AG10803 (cell line): ENCODE measurements at places on chromosomes 6 and 20.
A peak's percentile ranks its signal among the peaks of the same experiment; 100 is the strongest.

DNA sequence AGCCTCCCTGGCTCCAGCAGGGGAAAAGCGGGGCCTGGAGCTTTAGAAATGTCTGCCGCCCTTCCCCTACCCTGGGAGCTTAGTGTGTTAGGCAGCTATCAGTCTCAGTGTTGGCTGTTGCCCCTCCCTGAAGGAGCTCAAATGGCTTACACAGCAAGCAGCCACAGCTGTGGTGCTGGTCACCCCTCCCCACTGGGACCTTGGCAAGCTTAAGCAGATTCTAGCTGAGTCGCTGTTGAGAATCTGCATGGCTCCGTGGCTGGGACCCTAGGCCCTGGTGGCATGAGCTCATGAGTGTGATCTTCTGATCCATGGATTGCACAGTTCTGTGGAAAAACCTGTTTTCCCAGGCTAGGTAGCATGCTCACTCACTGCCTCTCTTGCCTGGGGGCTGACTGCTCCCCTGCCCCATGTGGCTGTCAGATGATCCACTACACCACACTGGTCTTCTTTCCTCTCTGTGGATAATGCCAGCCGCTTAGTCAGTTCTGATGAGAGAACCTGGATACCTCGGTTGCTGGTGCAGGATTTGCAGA is 714.0 kb downstream of the MAFB start:
- DNase-seq, result no peak

- peak; percentile 54 for DNase-seq
Measured at GRCh38 chr6:22029171-22029570, 267.7 kb downstream of the PRL start.

DNA sequence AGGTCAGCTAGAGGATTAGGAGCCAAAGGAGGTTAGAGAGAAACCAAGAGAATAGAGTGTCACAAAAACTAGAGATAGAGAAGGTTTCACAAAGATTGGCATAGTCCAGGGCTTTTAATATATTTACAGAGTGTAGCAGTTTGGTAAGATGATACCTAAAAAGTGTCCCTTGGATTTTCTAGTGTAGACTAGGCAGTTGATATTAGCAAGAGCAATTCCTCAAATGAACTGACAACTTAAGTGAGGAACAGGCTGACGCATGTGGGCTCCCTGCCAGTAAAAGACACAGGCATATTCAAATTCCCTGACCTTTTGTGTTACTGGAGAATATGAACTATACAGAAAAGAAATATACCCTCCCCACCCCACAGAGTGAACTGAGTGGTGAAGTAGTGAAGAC is 40.1 kb downstream of the VTA1 start:
- DNase-seq, result peak; percentile 30

GRCh38 chr6:89350281-89350966 is 2.1 kb downstream of the UBE2J1 start:
- peak; percentile 55 for DNase-seq

GRCh38 chr6:11917951-11918738 is 94.0 kb upstream of the HIVEP1 start:
- DNase-seq, result peak; percentile 86

DNA sequence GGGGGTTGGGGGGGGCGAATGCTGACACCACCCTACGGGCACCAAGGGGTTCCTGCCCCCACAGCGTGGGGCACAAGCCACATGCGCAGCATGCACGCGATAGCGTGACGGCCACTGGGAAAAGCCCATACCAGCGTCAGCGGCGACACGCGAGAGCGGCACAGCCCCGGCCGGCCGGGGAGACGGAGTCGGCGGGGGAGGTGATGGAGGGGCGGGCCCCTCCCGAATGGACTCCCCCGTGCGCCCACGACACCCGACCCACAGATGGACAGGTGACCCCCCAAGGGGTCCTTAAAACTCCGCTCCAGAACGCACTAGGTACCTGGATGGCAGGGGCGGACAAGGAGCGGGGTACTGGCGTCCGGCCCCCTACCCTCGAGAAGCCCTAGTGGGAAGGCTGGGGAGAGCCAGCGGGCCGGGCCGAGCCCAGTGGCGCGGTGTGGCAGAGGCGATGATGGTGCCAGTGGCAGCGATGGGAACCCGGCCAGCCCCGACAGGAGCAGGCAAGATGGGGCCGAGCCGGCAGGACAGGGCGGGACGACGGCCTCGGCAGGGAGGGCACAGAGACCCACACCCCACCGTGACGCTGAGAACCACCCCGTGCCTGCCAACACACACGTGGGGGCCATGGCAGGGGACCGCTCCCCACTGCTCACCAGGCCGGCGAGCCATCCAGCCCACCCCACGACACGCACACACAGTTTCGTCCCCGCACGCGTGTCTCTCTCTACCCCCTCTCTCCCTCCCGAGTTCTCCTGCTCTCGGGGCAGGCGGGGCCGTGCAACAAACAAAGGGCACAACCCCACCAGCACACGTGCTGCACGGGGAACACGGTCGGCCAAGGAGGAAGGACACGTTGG is 1959.8 kb upstream of the DEFB115 start:
- no peak for DNase-seq

GRCh38 chr6:165219629-165220028 is 89.8 kb downstream of the C6orf118 start:
- no peak for DNase-seq

GRCh38 chr6:6723921-6724538 is 135.5 kb downstream of the LY86 start:
- peak; percentile 62 for DNase-seq

GRCh38 chr6:30601436-30601814 is 15.6 kb downstream of the PPP1R10 start:
- DNase-seq, result no peak

DNA sequence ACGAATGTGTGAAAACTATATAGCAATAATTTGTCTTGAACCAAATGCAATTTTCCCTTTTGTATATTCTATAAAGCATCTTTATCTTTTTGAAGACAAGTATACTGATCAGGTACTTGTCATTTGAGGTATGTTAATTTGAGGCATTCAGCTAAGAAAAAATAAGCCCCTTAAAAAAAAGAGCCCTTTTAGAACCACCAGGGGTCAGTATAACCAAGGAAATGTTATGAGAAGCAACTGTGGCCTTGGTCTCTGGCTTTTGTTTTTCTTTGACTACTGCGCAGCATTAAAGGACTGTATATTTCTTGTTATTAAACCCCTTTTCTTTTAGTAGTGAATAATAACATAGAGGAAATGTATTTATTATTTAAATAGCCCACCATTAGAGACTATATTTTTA is 43.1 kb downstream of the CD109 start:
- DNase-seq, result peak; percentile 74

- DNase-seq, result peak; percentile 63
Measured at GRCh38 chr20:45833883-45834796, 541 bp downstream of the SNX21 start.

DNA sequence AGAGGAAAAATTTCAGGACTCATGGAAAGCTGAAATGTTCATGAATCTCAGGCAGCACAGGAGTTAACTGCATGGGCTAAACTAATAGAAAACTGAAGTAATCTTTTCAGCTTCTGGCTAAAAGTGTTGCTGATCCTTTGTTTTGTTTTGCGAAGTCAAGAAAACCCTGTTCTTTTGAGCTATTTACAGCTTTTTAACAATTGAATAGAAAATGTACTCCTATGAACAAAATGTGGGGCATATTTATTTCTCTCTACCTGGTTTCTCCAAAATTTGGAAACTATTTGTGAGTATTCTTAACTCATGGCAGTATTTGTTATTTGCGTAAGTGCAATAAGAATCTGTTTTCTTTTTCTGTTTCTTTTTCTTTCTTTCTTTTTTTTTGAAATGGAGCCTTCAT is 818.8 kb upstream of the CITED2 start:
- DNase-seq, result no peak

- no peak for DNase-seq
Measured at GRCh38 chr6:36803908-36804307, 35.3 kb downstream of the CPNE5 start.

- DNase-seq, result peak; percentile 97
Measured at GRCh38 chr20:61185841-61186601, 66.0 kb upstream of the CDH4 start.

GRCh38 chr20:8018958-8019245 is 659 bp downstream of the TMX4 start:
- no peak for DNase-seq

DNA sequence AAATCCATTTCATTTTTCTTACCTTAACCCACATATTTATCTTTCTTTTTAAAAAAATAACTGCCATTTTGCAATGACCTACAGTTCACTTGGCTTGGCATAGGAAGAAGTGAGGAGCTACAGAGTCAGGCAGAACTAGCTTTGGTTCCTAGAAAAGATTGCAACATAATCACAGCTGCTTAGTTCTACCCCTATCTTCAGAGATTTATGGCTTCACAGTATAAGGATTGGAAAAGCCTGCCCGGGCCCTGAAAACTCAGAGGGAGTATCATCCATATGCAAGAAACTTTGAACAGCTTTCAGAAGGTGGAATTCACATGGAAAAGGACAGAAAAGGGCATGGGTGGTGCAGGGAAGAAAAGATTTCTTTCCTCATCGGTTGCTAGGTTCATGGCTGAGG is 774.3 kb upstream of the CHD6 start:
- no peak for DNase-seq

DNA sequence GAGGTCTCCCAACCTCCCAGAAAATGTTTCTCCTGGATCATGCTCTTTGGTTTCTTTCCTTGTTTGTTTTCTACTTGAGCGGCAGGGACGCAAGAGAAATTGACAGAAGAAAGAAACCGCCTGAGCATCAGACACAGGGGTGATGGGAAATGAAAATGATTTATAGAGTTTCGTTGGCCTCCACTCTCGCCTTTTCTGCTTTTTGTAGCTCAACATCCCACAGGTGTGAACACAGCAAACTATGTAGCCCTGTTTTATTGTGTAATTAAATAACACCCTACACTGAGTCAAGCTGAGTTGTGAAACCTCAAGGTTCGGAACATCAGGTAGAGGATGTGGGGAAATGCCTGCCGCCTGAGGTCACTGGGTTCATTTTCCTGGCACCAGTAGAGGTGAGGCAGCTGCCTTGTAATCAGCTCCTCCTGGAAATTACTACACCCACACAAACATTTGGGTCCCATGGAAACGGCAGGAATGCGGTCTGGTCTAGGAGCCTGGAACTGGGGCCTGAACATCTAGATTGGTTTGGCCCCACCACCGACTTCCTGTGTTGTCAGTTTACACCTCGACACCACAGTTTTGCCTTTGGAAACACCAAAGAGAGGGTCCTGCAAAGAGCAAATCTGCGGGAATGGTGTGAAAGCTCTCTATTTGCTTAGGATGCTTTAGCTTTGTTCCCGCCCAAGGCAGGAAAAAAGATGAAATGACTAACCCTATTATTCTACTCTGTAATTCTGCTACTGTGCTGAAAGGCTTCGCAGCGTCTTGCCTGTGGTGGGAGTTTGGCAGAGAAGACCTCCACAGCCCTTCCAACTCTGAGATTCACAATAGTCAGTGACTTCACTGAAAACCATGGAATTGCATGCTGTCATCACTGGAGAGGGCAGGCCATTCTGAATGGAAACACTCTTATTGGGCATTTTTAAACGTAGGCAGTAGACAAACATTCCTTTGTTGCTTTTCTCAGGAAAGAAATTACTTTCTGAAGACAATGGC is 53.0 kb downstream of the ADAT2 start:
- DNase-seq, result peak; percentile 93

- DNase-seq, result peak; percentile 54
Measured at GRCh38 chr20:31764641-31765305, 25.7 kb downstream of the TPX2 start.
